Lower leg skin (tissue), 4 donors: ENCODE measurements at places on chromosomes 3 and 15. TPM values are rescaled to one million over a fixed set of nuclear protein-coding genes. Genes with fewer than 3 reads are reported as not detected.

Gene DNAH12
- total RNA-seq: not detected

Gene GOLGA8J
- not detected for total RNA-seq

DNA sequence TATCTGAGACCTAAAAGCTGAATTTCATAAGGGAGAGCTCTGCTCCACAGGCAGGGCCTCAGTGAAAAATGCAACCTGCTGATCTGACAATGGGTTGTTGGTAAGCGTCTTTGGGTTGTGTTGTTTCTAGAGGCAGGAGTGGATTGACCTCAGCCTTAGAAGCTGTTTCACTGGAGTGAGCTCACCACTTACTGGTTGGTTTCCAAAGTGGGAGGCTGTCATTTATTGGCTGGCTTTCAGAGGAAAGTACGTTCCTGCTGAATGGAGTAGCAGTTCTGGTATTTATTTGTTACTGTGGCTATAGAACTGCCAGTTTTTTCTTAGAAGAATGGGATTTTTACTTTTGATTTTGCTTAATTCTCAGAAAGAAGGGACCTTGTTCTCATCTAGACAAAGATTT, 29.3 kb upstream of the COL6A5 start:
- peak; percentile 16 for DNase-seq

DNA sequence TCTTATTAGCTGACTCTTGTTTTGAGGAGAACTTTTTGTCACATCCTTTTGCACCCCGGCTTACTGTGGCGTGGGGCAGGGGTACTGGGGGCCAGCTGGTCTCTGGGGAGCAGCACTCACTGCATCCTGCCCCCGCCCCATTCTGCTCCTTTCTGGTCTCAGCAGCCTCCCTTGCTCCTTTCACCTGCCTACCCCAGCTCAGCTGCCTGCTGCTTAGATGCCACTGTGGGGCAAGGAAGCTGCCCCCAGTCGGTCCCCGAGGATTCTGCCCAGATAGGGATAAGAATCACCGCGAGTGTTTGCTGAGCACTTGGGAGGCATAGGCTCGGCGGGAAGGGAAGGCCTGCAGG, 32.0 kb downstream of the APBA2 start:
- DNase-seq: no peak

DNA sequence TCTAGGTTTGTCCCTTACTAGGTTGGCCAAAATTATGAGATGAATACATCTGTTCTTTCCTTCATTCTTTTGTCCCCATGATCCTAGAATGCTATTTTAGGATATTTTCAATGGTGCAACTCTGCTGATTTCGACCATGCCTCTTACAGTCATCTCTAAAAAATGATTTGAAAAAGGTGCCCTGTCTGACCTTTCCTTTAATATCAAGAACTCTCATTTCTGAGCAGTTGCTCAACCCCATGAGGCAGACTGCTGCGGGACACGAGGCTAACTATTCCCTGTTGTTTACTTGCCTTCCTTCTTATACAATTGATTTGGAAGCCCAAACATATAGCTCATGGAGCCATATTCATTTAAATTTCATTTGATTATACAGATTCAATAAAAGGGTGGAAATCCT, 14.6 kb downstream of the PLSCR2 start:
- no peak for DNase-seq

Gene DAG1
- 43.0 TPM for total RNA-seq

DNA sequence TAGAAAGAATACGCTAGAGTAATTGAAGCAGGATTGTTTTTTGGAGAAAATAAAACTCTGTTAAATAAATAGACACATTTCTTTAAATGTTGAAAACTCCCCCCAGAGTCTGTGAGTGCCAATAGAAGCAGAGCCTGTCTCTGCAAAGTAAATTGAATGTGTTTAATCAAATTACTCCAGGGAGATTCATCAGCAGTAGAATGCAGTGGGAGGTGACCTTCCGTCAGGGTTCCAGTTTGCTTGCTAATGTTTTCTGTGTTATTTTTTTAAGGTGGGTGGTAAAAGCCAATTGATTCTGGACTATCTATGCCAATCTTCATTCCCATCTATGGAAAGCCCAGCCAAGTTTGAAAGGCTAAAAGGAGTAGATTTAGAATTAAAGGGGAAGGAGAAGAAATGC, 612.4 kb upstream of the GRM7 start:
- DNase-seq: no peak

DNA sequence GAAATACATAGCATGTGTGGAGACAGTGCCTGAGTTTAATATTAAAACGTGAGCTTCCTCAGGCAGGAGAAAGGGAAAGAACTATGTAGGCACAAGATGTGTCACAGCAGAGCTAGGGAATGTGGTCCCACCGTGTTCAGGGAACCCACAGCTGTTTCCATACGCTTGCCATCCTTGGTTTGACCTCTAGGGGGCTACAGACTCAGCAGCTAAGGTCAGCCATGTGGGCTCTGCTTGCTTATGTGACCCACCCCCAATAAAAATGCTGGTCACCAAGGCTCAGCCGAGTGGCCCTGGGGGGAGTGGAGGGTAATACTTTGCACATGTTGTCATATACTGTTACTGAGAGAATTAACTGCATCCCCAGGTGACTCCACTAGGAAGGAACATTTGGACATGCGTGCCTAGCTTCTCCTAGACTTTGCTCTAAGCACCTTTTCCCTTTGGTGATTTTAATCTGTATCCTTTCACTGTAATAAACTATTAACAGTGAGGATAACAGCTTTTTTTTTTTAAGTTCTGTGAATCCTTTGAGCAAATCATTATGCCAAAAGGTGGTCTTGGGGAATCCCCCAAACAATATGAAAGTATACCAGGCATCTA, 3.3 kb downstream of the TUBGCP5 start:
- peak; percentile 28 for DNase-seq

DNA sequence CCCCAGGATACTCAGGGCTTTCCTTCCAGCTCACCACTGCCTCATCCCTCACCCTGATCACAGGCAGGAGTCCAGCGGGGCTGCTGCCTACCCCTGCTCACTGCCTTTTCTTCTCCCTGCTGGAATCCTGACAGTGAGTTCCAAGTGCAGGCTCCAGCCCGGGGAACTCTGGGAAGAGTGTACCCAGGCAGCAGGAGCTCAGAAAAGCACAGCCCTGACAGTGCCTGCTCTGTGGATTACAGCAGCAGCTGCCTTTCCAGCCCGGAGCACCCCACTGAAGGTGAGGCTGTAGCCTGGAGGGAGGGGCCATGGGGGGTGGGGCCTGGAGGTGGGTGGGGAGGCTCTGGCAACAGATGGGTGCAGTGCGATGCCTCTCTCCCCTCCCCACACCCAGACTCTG, 6.1 kb upstream of the JMJD7 start:
- no peak for DNase-seq

Gene FSIP1
- not detected for total RNA-seq

Gene LDHAL6B
- total RNA-seq: not detected

DNA sequence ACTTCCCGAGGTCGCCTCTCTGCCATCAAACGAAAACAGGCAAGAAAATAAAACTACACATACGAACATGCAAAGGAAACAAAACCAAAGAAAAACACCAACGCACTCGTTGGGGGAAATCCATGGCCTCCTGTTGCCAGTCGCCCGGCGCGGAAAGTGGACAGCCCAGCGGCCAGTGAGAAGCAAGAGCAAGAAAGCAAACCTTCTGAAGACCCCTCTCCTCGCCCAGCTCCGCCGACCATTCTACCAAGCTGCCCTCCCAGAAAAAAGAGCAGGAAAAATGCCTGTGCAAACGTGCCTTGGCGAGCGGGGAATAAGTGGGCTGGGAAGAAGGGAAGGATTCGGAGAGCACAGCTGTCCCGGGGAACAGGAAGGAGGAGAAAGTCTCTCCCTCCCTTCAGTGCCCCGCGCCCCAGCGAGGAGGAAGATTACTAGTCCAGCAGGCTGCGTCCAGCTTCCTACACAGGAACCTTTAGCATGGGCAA, 802 bp upstream of the NECTIN3 start:
- DNase-seq: no peak

DNA sequence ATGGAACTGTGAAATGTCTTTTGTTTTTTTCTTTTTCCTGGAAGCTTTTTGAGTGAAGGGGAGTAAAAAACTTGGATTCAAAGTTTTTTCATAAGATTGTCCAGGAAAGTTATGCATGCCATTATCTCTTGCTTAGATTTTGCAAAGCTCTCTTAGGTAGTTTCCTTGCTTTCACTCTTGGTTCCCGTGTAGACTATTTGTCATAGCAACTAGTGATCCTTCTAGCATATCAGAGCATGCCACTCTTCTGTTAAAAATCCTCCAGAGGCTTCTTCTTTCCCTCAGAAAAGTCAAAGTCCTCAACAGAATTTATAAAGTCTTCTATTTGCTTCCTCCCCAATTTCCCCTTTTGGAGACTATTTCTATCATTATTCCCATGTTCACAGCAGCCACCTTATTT, 21.1 kb downstream of the GTF2E1 start:
- no peak for DNase-seq

Gene PIK3R4
- total RNA-seq: 37.9 TPM

- no peak for DNase-seq
Measured at GRCh38 chr3:178602856-178603255, 66.6 kb downstream of the KCNMB2 start.

- DNase-seq: no peak
Measured at GRCh38 chr3:23540600-23540999, 265.2 kb upstream of the UBE2E1 start.
